ENCODE measurements at places on chromosomes 7 and 10. TPM values are rescaled to one million over a fixed set of nuclear protein-coding genes. Genes with fewer than 3 reads are reported as not detected.

Gene PODXL
- 66.4 TPM for total RNA-seq

Gene LIPF
- total RNA-seq = not detected

Gene FAM237B
- not detected for total RNA-seq

Gene CACNB2
- not detected for total RNA-seq

Gene ABLIM1
- total RNA-seq = 19.7 TPM

Gene VGF
- under 0.01 TPM for total RNA-seq

Gene SIRT1
- total RNA-seq = 7.6 TPM

Gene AOAH
- total RNA-seq = not detected

Gene ZNF775
- total RNA-seq = 8.5 TPM

Gene MKX
- total RNA-seq = 0.09 TPM

Gene RRP12
- total RNA-seq = 16.3 TPM

Gene LIPM
- not detected for total RNA-seq

Gene GRID2IP
- under 0.01 TPM for total RNA-seq

Gene NEUROD6
- total RNA-seq = not detected

Gene CFAP46
- 2.3 TPM for total RNA-seq

Gene EBLN1
- total RNA-seq = not detected

Gene CLEC2L
- total RNA-seq = not detected

Gene RALA
- 86.7 TPM for total RNA-seq

Gene CLCN1
- total RNA-seq = not detected

Gene BTBD16
- total RNA-seq = 0.09 TPM

Gene IGFBP1
- 0.47 TPM for total RNA-seq

Gene TFPI2
- 79.7 TPM for total RNA-seq

Gene THNSL1
- 3.3 TPM for total RNA-seq

Gene GPR15LG
- not detected for total RNA-seq

Gene PRF1
- total RNA-seq = not detected

Gene ATOH7
- not detected for total RNA-seq

Gene LIPJ
- total RNA-seq = not detected

Gene GPR22
- not detected for total RNA-seq

Gene TMEM176B
- 0.09 TPM for total RNA-seq

Gene BLVRA
- total RNA-seq = 32.9 TPM

Gene CELF2
- total RNA-seq = 10.5 TPM

Measured in endothelial cell of coronary artery (primary cell).